RKO (cell line): ENCODE measurements at places on chromosomes 7 and 10.
A peak's percentile ranks its signal among the peaks of the same experiment; 100 is the strongest.

GRCh38 chr7:106812027-106812643 is 52.9 kb upstream of the PIK3CG start:
- DNase-seq, result no peak

DNA sequence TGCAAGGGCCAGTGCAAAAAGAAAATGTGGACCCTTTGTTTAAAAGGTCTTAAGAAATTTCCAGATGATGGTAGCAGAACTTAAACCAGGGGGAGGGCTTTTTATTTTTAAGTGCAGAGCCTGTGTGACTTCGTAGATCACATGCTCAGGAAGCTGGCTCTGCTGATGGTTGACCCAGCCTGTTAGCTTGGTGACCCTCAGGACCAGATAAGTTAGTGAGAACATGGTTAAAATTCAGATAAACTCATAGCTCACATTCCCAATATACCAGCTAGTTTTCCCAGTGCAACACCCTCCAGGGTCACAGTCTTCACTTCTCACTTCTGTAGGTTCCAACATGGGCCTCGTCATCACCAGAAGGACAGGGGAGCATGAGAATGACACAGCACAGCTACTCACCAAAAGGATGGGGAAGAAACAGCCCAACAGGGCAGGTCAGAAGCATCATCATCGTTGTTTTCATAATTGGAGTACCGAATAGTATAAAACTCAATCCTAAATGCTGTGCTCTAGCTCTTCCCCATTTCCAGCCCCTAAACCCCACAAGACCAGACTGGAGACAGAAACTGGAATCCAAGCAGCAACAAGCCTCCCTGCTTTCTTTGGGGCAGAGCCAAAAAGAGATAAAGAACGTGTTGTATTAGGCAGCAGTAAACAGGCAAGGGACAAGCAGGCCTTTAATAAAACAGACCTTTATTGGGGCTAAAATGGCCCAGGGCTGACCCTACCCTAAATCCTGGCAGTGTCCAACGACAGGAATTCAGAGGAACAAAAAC is 102.2 kb upstream of the ANKRD1 start:
- no peak for DNase-seq

DNA sequence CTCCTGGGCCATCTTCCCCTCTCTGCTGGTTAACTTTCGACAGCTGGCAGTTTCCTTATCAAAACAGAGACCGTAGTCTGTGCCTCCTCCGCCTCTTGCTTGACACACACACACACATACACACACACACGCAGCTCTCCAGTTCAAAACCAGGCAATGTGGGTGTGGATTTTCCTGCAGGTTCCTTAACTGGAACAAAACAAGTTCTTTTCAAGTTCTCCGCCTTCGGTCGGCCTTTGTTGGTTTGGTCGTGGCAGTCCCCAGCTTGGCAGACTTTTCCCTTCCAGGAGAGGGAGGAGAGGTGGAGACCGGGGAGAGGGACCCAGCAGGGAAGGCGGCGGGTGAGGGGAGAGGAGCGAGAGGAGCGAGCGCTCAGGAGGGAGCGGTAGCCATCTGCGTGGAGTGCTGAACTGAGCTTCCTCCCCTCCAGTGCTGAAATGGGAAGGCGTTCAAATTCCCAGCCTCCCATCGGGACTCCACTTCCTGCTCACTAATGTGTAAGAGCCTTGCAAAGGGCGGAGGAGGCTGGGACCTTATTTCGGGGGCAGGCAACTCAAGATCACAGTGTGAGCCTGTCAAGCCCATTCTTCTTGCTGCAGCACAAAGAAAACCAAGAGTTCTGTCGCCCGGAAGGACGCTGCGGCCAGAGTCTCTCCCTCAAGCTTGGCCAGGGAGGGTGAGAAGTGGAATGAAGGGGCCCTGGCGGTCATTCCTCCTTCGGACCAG is 120.6 kb downstream of the PRPF18 start:
- DNase-seq, result peak; percentile 88

- DNase-seq, result no peak
Measured at GRCh38 chr10:88156341-88156740, 292.9 kb downstream of the PTEN start.

- DNase-seq, result no peak
Measured at GRCh38 chr10:129568583-129569344, 101.7 kb downstream of the MGMT start.

DNA sequence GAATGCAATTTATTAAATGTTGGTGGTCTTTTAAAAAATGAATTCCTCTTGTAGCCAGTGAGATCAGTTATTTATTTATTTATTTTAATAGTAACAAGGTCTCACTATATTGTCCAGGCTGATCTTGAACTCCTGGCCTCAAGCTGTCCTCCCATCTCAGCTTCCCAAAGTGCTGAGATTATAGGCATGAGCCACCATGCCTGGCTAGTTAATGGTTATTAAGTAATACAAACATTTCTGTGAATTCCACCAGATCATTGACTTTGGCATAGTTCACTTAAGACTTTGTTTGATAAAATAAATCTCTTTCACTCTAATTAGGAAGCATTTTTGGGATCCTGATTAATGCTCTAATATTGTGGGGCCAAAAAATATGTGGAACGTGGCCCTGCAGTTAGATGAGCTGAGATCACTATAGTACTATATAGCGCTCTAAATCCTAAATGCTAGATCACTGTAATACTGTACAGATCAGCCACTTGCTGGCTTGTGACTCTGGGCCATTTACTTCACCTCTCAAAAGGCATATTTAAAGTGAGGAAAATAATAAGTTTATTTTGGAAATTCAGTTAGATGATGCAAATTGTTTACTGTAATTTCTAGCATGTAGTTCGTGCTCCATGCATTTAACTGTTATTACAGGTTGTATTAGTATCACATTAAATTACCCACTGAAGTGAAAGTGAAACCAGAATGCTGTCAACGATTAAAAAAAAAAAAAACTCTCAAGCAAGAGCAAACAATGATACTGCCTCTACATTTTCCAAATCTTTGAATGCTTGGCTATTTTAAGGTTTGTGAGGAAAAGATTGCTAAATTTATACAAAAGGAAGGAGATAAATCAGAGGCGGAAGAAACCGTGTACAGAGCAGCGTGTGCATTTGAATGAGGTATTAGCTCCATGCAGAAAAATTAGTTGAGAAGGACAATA is 15.9 kb upstream of the FAS start:
- DNase-seq, result peak; percentile 33

DNA sequence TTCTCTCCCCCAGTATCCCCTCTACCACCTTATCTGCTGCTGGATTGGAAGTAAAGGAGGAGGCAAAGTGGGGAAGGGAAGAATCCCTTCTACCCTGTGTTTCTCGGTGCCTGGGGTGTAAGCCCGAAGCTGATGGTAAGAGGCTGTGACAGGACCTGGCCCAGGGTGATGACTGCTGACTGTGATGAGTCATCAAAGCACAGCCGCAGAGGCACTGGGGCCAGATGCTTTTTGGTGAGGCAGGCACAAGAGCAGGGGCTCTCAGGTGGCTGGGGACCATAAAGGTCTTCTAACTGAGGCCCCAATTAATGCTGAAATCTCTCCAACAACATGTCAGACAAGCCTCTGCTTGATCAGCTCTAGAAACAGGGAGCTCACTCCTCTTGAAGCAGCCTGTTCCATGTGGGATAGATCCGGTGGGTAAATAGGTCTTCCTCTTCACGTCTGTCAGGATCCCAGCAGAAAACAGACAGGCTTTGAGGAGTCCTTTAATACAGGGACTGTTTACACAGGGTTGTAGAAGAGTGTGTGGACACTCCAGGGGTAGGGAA is 86.1 kb upstream of the PCBD1 start:
- peak; percentile 51 for DNase-seq

GRCh38 chr10:122021379-122021778 is 32.4 kb downstream of the TACC2 start:
- no peak for DNase-seq

GRCh38 chr7:51310131-51310583 is 6.5 kb downstream of the COBL start:
- no peak for DNase-seq

- no peak for DNase-seq
Measured at GRCh38 chr7:86130268-86130667, 513.4 kb upstream of the GRM3 start.

- no peak for DNase-seq
Measured at GRCh38 chr10:19904202-19904661, 88.0 kb downstream of the PLXDC2 start.

DNA sequence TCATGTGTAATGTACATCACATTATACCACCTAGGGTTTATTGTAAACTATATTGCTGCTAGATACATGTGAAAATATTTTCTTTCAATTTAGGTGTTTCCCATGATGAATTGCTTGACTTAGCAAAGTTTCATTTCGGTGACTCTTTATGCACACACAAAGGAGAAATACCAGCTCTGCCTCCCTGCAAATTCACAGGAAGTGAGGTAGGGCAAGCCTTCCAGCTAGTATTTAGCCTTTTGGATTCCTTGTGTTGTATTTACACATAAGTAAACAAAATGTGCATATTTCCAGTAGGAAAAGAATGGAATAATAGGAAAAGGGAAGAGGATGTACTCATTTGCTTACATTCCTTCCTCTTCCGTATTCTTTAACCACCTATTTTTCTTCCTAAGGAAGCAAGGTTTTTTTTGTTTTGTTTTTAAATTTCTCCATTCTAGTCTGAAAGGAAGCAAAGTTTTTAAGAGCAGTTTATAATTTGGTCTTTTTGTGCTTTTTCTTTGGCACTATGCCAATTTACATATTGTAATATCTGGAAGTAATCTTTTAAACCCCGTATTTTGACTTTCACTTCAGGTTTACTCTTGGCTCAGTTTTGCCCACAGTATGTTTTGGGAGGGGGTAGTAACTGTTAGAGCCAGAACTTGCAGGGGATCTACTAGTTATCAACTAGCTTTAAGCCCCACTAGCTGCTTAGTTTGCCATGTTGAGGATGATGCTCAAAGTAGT is 10.4 kb downstream of the PMPCB start:
- no peak for DNase-seq

DNA sequence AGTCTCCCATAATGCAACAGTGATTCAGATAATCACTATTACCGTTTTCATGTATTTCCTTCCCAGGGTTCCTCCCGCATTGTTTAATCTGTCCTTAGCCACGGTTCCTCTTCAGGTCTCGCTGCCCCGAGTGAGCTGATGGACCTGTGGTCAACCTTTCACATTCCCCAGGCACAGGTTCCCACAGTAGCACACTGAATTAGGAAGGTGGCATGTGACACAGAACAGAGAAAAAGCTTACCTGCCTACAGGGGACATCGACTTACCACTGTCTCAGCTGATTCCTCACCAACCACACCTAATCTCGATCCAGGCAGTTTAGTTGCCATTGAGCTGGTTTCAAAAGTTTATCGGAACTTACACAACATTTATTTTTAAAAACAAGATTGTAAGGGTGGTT is 72.2 kb downstream of the MTURN start:
- DNase-seq, result no peak

GRCh38 chr10:12428447-12429135 is 79.2 kb downstream of the CAMK1D start:
- no peak for DNase-seq

DNA sequence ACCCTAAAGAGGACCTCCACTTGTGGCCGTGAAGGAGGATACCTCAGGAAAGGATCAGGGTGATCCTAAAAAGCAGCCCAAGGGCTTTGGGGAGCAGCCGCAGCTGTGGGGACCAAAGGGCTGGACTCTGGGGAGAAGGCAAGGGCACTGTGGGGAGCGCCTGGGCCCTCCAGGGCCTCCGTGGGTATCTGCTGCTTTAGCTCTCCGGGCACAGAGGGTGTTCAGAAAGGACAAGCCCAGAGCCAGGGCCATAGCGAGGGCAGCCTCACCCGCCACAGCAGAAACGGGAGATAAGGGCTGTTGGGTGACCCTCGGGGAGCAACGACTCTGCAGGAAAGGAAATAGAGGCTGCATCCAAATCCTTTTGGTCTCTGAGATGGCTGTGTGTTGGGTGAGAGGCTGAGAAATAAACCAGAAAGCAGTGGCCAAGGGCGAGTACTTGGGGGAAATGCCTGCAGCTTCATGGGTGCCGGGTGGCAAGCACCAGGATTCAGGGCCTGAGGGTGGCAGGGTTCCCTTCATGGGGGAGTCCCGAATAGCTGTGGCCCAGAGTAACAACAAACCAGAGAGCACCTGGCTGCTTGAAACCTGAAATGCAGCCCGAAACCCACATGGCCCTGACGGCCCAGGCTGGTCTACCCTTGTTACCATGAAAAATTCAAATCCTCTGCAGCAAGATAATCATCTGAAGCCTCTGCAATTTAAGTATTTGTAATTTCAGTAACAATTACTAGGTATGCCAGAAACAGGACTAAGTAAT is 95.2 kb downstream of the VIPR2 start:
- no peak for DNase-seq

DNA sequence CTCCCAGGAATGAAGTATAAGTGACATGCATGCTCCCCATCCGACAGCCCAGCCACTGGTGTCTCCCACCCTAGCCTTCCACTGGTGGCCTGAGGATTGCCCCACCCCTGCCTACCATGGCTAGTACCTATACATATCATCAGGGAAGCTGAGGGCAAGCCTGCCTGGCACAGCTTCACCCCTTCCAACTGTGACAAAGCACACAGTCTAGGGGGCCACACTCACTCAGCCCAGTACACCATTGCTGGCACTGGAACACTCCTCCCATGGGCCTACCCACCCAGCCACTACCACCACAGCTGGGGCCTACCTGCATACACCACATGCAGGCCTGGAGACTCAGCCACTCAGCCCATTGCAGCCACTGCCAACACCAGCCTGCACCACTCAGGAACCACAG is 393.1 kb upstream of the STEAP1 start:
- DNase-seq, result no peak

GRCh38 chr10:123897146-123897545 is 5.5 kb upstream of the CPXM2 start:
- no peak for DNase-seq

- no peak for DNase-seq
Measured at GRCh38 chr10:36559412-36560400, 565.7 kb upstream of the ANKRD30A start.

GRCh38 chr7:128082431-128082830 is 51.2 kb upstream of the LRRC4 start:
- DNase-seq, result no peak

- DNase-seq, result no peak
Measured at GRCh38 chr10:7424919-7425318, 14.1 kb upstream of the SFMBT2 start.

GRCh38 chr7:32058002-32058401 is 12.2 kb downstream of the PDE1C start:
- DNase-seq, result no peak

GRCh38 chr10:101155896-101156295 is 24.8 kb downstream of the TLX1 start:
- DNase-seq, result no peak

DNA sequence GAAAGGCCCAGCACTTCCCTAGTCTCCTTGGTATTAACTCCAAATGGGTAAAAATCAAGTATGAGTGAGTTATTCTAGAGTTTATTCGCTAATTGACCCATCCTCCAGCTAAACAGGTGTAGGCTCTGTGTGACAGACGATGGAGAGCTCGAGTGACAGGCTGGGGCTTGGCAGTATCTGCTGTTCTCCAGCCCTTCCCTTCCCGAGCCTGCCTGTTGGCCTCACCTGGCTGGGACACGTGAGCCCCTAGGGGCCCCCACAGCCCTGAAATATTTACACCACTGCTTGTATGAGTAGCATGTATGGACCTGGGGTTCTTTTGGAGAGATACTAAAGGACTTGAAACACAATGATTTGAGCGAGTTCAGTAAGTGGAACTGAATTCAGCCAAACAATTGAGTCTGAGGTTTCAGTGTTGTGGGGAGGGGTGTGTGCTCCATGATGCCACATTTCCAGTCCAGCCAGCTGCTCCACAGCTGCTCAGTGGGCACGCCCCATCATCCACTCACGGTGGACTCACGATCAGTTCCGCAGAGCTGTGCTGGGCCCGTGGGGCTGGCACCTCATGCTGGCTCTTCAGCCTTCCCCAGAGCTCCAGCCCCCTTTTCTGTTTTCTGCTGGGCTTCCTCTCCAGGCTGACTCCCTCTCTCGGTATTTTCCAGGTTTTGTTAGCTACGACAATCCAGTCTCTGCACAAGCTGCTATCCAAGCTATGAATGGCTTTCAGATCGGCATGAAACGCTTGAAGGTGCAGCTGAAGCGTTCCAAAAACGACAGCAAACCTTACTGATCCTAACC is 283.0 kb downstream of the USP6NL start:
- no peak for DNase-seq
